ENCODE measurements at places on chromosomes 5 and 9.

- no peak for DNase-seq
These were observed 3.9 kb downstream of the EGFL7 start for GRCh38 chr9:136666372-136667213.

DNA sequence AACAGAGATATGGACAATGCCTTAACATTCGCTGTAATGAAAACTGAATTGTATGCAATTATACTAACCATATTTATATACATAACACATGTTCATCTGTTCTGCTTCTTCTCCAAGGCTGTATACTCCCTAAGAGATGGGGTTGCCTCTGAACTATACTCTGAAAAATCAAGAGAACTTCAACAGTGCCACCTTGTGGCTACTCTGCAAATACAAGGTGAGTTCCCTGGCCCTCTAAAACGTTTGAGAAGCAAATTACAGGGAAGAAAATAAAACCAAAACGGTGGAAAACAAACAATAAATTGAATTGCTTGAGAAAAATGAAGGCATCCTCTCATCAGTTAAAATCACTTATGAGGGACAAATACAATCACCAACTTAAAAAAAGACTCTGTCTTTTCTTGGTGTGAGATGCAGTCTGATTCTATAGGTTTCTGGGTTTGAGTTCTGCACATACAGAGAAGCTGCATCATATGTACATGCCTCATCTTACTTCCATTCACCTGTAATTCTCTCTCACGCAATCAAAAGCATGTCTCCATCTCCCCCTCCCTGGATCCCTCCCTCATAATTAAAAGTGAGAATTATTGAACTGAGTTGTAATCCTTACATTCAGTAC lies 98.6 kb downstream of the FBXW11 start:
- DNase-seq, result peak; percentile 44

DNA sequence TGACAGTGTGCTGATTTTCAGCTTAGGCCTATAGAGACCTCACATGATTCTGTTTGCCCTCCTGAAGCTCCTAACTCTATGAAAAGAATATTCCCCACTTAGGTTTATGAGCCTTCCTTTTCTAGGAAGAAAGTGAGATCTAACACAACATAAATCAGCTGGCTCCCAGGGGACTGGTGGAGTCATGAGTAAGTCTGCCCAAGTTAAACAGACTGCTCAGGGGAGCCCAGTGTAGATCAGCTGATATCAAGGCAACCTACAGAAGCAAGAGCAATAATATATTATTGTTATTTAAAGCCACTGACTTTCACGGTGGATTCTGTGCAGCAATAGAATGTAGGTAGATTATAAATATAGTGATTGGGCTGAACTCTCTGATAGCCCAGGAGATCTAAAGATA lies 1978.6 kb upstream of the CDH6 start:
- DNase-seq, result no peak

DNA sequence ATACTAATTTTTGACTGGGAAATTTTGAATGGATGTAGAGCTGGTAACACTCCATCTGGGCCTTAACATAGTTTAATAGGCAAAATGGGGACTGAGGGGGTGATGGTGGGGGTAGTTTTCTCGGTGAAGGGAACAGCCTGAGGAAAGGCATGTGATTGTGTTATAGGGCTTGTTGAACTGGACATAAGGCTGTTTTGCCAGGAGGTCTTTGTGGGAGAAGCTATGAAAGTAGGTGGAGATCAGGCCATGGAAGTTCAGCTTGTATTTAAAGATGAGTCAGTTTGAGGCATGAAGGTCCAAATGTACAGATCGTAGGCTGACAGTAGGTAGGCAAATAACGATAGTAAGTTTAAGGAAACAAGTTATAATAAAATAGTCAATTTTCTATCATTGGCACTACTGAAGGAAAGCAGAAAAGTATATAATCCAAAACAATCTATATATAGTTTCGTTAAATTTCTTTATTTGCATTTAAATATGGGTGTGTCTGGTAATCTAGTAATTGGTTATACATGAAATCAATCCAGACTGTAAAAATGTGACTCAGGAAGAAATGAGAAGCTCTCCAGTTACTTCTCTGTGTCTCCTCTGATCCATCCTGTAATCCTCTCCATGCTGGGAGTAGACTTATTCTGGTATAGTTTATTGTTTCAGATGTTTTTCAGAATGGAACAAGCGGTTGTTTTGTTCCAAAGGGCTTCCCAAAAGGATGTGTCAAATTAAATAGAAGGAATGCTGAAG lies 2.8 kb downstream of the CSNK1G3 start:
- DNase-seq, result no peak

- DNase-seq, result peak; percentile 70
These were observed 36.2 kb upstream of the ZNF366 start for GRCh38 chr5:72543365-72543764.

- DNase-seq, result no peak
These were observed 107.7 kb downstream of the LIFR start for GRCh38 chr5:38448568-38449350.

DNA sequence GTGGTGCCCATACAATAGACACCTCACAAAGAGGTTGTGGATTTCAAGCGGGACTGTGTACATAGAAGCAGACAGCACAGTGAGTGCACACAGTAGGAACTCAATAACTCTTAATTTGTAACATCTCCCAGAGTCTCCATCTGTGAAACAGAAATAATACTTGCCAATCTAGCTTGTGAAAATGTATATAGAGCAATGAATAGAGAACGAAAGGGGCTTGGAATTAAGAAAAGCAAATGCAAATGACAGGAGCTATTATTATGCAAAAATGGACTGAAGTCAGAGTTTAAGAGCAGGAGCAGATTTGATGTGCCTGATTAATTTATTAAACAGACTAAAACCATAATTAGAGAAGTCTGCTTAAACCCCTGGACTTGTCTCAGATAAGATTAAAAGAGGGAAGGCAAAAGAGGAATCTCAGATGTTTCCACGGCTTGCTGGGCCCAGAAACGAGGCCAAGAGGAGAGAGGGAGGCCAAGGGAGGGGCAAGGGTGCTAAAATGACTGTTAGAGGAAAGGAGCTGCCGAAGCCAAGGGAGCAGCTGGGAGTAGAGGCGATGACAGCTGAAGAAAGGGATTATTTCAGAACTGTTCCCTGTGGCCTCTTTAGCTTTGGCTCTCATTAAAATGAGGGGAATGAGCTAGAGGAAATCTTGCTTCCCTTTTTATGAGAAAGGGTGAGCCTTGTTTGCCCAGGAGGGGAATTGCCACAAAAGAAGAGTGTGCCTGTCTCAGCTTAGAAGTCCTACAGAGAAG lies 72.1 kb downstream of the FEM1C start:
- DNase-seq, result no peak

GRCh38 chr5:139451176-139451575 lies 11.4 kb downstream of the ECSCR start:
- DNase-seq, result no peak

- DNase-seq, result no peak
These were observed 860.8 kb upstream of the DMAC1 start for GRCh38 chr9:8660383-8660782.

- DNase-seq, result no peak
These were observed 78.5 kb downstream of the SHB start for GRCh38 chr9:37990404-37991015.

- no peak for DNase-seq
These were observed 782 bp downstream of the BICD2 start for GRCh38 chr9:92763721-92764380.

DNA sequence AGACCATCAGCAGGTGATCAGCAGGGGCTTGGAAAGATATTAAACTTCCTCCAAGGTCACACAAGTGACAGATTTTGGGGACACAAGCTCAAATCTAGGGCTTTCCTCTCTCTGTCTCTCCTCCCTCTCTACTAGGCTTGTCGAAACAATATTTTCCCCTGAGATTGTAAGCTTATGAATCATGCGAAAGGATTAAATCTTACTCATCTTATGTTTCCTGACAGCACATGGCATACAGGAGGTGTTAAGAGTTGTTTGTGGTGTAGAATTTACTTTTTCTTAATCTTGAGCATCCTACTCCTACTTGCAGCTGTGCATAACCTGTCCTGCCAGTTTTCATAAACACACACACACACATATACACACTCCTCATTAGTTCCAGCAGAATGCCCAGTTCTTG lies 186.3 kb downstream of the MARCHF11 start:
- DNase-seq, result no peak

DNA sequence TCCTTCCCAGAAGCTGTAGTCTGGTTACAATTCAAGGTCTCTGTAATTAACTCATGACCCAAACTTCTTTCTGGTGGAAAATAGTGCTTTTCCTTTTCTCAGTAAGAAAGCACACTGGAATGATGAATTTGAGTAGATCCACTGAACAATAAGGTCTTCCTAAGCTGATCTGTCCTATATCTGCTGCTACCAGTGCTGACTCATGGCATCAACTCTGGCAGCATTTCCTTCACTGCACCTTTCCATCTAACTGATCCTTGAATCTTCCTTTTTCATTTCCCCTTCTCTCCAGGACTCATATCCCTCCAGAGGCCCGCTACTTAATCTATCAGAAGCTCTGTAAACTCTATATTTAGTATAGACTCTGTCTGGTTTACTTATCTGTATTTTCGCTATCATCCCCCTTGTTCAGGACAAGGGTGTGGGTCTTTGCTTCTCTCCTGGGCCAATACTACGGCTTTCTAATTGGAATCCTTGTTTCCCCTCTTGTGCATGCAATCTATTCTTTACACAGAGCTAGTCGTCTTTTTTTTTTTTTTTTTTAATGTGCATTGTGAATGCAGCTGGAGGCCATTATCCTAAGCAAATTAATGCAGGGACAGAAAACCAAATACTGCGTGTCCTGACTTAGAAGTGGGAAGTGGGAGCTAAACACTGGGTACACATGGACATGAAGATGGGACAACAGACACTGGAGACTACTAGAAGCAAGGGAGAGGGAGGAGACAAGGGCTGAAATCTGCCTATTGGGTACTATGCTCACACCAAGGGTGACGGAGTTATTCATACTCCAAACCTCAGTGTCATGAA lies 192.2 kb upstream of the RPS23 start:
- no peak for DNase-seq

DNA sequence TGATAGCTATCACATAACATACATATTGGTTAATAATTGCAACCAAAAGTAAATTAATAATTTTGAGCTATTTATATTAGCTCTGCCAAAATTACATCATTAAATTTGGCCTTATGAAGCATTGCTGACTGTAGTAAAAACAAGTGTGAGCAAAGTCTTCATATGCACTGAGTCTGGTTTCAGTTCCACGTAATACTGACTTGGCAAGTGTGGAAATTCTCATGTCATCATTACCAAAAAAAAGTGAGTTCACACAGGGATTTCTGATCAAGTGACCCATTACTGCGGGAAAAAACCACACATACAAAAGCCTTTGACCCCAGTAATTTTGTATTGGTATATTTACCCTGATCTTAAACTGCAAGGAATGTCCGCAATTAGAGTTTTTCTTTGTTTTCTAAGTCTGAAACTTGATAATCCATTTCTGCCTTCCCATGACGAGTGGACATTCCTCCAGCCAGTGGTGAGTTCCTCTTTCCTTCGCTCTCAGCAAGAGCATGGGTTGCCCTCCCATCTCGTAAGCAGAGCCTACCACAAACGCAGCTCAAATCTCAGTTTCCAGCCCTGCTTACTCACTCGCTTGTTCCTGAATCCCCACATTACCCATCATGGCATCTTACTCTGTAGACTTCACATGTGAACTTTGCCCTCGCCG lies 220.2 kb upstream of the DMRT1 start:
- no peak for DNase-seq

- DNase-seq, result no peak
These were observed 200.4 kb downstream of the PCSK5 start for GRCh38 chr9:76090909-76091308.

DNA sequence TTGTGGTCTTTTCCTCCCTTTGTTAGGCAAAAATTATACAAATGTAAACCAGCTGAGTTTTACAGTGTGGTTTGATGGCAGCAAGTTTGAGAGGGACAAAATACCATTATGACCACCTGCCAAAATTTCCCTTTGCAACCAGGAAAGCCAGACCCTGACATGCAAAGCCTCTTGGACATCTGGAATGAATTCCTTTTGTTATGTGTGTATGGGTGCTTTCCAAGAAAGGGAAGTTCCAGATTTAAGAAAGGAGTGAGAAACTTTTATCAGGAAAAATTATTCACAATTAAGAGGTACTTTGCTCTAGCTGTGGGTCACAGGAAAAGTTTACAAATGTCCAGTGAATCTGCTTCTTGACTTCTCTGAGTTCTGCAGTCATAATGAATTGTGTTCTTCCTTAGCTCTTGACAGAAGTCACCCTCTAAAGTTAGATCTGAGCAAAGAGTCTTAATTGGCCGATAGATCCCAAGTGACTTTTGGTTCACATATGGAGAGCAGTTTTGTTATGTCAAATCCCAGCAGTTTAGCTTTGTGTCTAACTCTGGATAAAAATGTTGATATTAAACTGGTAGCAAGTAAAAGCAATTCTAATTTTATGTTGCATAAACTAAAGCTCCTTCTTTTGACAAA lies 295.9 kb upstream of the ZNF608 start:
- no peak for DNase-seq

- no peak for DNase-seq
These were observed 297.7 kb downstream of the DEPDC1B start for GRCh38 chr5:60402161-60402785.

- DNase-seq, result no peak
These were observed 46.8 kb upstream of the KIAA1958 start for GRCh38 chr9:112439825-112440224.

- peak; percentile 21 for DNase-seq
These were observed 64.3 kb downstream of the GOLM1 start for GRCh38 chr9:86034863-86035734.

DNA sequence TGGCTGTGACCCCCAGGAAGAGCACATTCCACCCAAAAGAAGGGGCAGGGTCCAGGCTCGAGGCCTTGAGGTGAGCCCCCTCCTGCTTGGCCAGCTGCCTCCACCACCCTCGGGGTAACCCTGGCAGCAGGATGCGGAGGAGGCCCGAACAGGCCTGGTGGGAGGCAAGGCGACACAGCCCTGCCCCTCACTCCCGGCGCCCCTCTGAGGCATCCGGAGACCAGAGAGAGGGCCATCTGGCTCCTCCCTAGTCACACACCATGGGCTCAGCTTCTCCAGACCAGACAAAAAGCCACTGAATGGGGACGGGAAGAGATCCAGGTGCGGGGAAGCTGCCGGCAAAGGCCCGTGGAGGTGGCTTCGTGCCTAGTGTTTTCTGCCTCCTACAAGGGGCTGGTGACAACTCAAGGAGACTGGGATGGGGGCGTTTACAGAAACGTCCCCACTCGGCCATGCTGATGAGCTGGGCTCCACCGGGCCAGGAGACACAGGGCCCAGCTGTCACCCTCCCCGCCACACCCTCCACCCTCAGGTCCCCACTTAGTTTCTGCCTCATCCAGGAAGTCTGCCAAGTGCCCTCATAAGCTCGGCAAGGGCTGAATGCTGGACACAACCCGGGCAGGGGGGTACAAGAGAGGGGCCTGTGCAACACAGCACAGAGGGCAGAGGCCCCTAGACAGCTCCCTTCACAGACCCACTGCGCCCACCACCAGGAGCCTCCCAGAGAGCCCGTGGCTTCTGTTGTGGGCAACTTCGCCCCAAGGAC lies 41.9 kb downstream of the NACC2 start:
- DNase-seq, result no peak

- DNase-seq, result no peak
These were observed 1.1 kb upstream of the FOXB2 start for GRCh38 chr9:77018058-77018968.

Measured in smooth muscle cell of the brain vasculature (primary cell).